ENCODE measurements at places on chromosomes 4 and X. TPM values are rescaled to one million over a fixed set of nuclear protein-coding genes. Genes with fewer than 3 reads are reported as not detected.

GRCh38 chrX:30577362-30577991, at the start of gene TASL:
TSS of gene TASL (minus strand) at chrX:30577766. CDS start at chrX:30560355, 17,411 bp downstream.
- DNase-seq: no peak

DNA sequence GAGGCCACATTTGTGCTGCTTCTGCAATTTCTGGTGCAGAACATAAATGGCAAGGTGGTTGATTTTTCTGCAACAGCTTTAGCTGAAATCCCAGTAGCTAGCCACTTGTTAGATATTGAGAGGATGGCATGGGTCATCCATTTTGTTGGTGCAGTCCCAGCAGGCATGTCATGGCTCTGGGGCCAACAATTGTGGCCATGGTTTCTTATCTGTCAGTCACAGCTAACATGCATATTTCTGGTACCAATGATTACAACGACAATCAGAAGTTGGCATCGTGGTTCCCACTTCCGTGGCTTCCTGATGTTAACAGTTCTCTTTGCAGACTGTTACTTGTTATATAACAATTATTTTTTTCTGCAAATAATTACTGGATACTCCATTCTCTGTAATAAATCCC, 42.8 kb upstream of the PRKG2 start:
- no peak for DNase-seq

DNA sequence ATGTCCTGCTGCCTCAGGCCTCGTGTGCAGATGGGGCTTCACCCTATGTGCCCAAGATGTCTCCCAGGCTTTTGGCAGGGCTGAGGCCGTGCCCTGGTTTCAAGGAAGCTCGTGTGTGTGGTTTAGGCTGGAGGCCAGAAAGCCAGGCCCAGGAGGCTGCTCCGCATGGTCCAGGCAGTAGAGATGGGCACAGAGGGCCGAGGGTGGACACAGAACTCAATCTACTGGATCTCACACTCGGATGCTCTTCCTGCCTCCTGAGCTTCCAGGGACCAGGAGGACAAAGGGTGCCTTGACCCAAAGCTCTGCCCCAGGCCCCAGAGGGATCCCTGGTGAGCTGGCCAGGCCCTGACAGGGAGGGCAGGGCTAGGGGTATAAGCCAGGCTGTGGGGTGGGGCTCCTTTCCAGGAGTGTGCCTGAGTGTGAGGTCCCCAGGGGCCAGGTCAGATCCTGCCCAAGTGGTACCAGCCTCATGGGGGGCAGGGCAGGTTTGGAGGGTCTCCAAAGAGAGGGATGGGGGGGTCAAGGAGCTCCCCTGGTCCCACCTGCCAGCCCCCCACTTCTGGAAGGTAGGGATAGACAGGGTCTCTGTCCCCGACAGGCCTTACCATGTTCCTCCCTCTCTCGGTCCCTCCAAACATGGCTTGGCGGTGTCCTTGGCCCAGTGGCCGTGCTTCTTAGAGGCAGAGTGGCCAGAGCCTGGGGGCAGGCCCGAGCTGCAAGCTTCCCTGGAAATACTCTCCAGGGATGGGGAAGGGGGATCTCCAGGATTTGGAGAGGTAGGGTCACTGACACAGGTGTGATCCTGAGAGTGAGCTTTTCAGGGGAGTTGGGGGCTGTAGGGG, 23.8 kb downstream of the HTRA3 start:
- DNase-seq: no peak

TMSB4X gene
- total RNA-seq: 2,928 TPM

MTNR1A gene
- 0.23 TPM for total RNA-seq

Data from Panc1 (cell line).